ENCODE measurements at places on chromosomes 1 and 21.

- DNase-seq = no peak
Measured at GRCh38 chr21:21231913-21232312, 233.7 kb downstream of the NCAM2 start.

GRCh38 chr1:114154963-114155322, 1.3 kb upstream of the SYT6 start:
- no peak for DNase-seq

DNA sequence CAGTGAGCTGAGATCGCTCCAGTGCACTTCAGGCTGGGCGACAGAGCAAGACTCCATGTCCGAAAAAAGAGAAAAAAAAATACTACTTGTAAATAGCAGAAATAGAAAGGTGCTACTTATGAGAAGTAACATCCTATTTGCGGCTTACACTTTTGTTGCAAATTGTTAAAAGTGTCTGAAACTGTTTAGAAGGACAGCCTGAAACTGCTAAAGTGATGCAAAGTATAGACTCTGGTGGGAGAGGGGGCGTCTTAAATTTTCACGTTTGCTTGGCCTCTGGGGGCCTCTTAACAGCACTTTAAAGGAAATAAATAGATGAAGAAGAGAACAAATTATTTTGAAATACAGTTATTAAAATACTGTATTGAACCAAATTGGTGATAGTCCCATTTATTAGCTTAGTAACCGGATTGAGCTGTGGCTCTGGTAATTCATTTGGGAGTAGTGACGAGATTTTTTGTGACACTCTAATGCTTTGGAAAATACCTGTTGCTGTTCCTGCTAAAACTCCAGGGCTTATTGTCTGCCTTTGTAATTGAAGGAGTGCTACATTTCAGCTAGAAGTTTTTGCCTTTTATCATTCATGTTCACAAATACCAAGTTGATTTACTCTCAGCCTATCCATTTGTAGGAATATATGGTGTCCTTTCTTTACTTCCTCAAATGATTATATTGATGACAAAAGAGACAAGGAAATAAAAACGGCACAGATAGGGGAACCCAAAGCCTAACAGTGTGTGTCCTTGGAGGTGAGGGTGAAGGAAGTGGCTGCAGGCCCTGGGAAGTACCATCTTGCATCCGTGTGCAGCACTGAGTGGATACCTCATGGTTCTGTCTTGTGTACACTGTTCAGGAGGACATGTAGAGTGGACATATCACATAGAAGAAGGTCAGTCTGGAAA, 6.2 kb downstream of the PKNOX1 start:
- no peak for DNase-seq

DNA sequence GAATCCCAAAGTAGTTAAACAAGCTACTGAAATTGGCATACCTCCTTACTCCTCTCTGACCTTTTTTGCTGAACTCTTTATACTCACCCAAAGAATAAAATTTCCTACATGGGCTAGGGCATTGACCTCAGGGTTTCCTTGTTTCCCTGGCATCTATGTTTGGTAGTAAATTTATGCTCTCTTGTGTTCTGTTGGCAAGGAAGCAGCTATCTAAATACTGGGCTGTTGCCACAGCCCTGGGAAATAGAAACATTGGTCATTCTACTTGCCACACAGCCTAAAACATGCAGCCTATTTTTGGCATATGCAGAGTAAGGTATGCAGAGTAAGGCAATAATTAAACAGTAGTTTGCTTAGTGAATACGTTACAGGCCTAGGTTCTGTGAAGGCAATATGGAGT, 351.4 kb downstream of the HLX start:
- DNase-seq = no peak

GRCh38 chr21:43347461-43348169, 79.3 kb downstream of the SIK1 start:
- DNase-seq = no peak

- no peak for DNase-seq
Measured at GRCh38 chr1:227759341-227760300, 24.4 kb downstream of the SNAP47 start.
